RCC 7860 (cell line): ENCODE measurements at places on chromosomes 6 and 20.

DNA sequence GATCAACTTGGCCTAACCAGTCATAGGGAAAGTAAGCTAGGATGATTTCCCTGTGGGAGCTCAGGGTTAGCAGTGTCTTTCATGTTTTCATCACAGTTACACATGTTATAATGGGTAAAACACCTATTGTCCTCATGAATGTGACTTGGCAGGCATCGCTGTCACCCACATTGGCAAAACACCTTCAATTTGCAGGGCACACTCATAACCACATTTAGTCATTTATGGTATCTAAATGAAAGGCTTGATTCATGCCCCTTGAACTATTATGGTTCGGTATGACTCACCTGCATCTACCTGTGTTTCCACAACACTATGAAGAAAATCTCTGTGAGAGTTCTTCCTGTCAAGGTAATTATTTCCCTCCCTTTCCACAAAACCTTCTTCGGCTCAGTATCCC, 49.2 kb downstream of the FRK start:
- DNase-seq = peak; percentile 28

GRCh38 chr6:130980310-130981032, 82.6 kb downstream of the EPB41L2 start:
- no peak for DNase-seq

GRCh38 chr6:42026540-42026939, 23.8 kb upstream of the TAF8 start:
- DNase-seq = no peak

- DNase-seq = no peak
Measured at GRCh38 chr20:13260650-13261279, 39.7 kb downstream of the ISM1 start.

DNA sequence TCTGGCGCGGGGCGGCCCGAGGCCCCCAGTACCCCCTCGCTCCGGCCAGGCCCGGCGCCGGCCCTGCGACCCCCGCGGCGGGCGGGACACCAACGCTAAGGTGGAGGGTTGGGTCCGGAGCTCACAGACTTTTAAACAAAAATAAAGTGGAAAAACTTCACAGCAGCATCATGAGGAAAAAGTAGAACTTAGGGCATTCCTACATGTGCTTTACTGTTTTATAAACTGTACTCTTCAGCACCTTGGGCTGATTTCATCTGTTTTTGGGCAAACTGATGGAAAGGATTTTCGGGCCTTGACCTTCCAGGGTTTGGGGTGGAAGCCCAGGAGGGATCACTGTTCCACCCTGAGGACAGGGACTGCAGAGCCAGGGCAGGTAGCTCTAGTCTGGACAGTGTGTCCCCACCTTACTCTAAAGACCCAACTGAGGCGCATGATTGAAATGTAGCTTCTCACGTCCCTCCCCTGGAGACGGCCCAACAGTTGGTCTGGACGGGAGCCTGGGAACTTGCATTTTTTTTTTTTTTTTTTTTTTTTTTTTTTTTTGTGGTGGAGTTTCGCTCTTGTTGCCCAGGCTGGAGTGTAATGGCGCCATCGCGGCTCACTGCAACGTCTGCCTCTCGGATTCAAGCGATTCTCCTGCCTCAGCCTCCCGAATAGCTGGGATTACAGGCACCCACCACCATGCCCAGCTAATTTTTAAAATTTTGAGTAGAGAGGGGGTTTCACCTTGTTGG, 740 bp downstream of the NELFCD start:
- no peak for DNase-seq

GRCh38 chr6:158410784-158411183, 98.5 kb downstream of the TULP4 start:
- DNase-seq = no peak

GRCh38 chr20:168876-169275, 11.6 kb downstream of the DEFB127 start:
- DNase-seq = no peak

GRCh38 chr6:16684896-16685554, 76.2 kb downstream of the ATXN1 start:
- DNase-seq = peak; percentile 78

GRCh38 chr6:43515808-43516207, 918 bp downstream of the YIPF3 start:
- no peak for DNase-seq

DNA sequence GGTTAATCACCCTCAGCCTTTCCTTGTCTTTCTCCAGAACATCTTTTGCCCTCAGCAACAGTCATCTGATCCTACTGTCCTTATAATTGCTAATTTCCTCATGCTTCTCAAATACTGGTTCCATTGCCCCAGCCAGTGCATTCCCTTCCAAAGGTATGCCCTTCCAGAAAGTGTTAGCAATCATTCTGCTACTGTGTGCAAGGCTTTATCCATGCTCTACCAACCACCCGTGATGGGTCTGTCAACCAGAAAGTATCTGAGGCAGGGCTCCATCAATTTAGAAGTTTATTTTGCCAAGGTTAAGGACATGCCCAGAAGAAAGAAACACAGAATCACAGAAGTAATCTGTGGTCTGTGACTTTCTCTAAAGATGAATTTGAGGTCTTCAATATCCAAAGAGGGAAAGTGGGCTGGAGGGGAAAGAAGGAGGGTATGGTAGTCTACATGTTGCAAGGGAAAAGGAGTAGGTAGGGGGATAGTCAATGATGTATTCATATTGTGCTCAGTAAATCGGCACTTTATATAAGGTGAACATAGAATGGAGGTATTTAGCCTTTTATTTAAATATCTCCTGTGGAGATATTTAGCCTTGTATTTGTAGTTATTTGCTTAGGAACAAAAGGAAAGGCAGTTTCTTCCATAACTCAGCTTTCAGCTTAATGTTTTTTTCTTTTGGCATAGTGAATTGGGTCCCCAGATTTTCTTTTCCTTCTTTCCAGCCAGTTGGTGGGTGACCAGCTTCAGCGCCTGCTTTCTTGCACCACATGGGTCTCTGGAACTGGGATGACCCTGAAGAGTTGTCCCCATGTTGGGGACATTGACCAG, 35.2 kb upstream of the PAQR8 start:
- no peak for DNase-seq

- DNase-seq = no peak
Measured at GRCh38 chr6:168703990-168704389, 263.0 kb downstream of the SMOC2 start.

GRCh38 chr6:79101164-79101563, 23.1 kb upstream of the PHIP start:
- DNase-seq = no peak

DNA sequence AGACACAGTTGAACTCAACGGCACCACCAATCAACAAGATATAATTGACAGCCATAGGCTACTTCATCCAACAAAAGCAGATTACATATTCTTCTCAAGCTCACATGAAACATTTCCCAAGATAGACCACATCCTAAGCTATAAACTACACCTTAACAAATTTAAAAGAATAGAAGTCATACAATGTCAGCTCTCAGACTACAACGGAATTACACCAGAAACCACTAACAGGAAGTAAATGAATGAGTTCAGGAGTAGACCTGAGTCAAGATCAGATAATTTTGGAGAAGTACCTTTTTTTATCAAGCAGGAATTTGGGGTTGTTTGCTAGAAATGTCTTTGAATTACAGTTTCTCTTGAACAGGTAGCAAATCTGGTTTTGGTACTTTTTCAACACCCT, 237.8 kb downstream of the TBX18 start:
- no peak for DNase-seq

DNA sequence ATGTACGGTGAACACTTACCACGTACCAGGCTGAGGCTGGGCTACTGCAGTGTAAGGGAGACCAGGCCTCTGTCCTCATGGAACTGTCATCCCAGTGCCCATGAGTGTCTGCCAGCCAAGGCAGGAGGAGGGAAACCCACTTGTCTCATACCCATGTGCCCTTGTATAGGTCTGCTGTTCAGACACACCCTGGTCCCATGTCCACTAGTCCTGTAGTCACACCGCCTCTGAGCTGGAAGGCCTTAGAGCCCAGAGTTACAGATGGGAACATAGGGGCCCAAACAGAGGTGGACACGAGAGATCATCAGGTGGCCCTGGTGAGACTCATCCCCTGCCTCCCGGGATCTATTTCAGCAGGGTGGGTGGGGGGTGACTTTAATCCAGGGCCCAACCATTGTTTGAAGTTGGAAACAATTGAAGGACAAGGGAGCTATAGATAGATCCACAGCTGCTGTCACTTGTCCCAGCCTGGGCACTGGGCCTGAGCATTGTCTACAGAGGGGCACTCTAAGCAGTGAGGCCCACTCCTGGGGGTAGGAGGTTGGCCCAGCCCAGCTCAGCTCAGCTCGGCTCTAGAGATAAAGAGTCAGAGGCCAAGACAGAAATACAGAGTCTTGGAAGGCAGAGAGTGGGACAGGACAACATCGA, 14.6 kb downstream of the MYH7B start:
- DNase-seq = no peak

- DNase-seq = no peak
Measured at GRCh38 chr6:46048646-46049297, 33.1 kb upstream of the CLIC5 start.

DNA sequence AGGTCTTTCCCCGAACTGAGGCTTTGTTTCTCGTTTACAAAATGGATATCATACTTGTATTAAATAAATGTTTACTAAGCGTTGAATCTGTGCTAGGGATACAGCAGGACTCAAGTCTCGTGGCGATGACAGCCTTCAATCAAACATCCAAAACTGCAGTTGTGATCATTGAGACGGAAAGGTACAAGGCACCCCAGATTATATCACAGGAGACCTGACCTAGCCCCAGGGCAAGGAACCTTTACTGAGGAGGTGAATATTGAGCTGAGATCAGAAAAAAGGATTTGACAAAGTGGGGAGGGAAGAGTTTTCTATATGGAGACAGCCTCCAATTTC, 476 bp downstream of the AAR2 start:
- DNase-seq = no peak

DNA sequence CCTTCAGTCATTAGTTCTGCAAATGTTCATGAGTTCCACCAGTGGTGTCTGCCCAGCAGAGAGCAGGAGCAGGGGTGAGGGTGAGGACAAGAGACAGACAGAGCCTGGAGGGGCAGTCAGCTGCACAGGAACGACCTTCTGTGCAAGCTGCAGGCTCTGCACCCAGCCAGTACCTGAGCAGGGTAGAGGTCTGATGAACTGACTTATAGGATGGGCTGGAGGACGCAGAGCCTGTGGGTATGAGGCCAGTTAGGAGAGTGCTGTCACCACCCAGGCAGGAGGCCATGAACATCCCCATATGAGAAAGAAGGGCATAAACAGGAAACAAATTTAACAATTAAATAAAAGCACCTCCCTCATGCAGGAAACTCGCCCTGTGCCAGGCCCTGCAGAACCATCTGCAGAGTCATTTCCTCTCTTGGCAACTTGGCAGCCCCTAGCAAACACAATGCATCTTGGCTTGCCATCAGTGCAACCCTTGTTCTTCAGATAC, 17.9 kb downstream of the C6orf15 start:
- DNase-seq = no peak

GRCh38 chr6:169038691-169039090, 215.0 kb downstream of the THBS2 start:
- no peak for DNase-seq

DNA sequence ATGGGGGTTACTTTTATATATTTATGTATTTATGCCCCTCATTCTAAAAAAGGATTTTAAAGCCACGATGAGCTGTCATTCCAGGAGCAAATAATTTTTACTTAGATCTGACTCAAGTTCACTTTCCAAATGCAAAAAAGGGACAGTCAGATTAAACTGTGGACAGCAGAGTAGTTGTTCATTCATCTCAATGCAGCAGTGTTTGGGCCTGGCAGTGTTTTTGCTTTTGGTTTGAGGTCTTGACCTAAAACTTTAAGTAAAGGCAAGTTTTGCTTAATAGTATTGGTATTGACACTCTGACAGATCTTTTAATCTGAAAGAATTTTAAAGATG, 13.9 kb downstream of the JARID2 start:
- DNase-seq = no peak

DNA sequence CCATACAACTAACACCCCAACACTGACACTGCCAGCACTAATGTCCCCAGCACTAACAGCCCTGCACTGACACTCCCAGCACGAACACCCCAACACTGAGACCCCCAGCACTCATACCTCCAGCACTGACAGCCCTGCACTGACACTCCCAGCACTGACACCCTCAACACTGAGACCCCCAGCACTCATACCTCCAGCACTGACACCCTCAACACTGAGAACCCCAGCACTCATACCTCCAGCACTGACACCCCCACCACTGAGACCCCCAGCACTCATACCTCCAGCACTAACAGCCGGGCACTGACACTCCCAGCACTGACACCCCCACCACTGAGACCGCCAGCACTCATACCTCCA, 57.2 kb downstream of the ERMARD start:
- no peak for DNase-seq

- DNase-seq = no peak
Measured at GRCh38 chr6:163952005-163952404, 537.5 kb downstream of the QKI start.

DNA sequence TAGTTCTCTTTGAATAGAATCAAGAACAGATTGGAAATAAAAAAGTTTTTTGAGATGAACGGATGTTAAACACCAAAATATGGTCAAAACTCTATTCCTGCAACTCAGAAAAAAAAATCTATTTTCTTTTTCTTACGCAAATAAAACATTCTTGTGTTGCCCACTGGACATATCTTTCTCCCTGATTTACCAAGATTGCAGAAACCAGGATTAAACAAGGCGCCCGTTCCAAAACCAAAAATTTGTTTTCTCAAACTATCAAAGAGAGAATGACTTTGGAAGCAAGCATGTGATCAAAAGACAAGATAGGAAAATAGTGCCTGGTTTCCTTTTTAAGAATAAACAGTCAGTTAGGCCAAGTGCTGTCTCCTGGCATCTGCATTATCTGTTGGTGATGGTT, 273.1 kb downstream of the CLIC5 start:
- DNase-seq = no peak

GRCh38 chr6:25472306-25472705, 179.7 kb upstream of the SCGN start:
- DNase-seq = no peak

- no peak for DNase-seq
Measured at GRCh38 chr6:108556250-108556649, 4.5 kb upstream of the FOXO3 start.

- no peak for DNase-seq
Measured at GRCh38 chr20:21510414-21511384, 3.2 kb downstream of the NKX2-2 start.
